Dermis microvascular lymphatic vessel endothelial cell (primary cell): ENCODE measurements at places on chromosomes 5 and 9.

DNA sequence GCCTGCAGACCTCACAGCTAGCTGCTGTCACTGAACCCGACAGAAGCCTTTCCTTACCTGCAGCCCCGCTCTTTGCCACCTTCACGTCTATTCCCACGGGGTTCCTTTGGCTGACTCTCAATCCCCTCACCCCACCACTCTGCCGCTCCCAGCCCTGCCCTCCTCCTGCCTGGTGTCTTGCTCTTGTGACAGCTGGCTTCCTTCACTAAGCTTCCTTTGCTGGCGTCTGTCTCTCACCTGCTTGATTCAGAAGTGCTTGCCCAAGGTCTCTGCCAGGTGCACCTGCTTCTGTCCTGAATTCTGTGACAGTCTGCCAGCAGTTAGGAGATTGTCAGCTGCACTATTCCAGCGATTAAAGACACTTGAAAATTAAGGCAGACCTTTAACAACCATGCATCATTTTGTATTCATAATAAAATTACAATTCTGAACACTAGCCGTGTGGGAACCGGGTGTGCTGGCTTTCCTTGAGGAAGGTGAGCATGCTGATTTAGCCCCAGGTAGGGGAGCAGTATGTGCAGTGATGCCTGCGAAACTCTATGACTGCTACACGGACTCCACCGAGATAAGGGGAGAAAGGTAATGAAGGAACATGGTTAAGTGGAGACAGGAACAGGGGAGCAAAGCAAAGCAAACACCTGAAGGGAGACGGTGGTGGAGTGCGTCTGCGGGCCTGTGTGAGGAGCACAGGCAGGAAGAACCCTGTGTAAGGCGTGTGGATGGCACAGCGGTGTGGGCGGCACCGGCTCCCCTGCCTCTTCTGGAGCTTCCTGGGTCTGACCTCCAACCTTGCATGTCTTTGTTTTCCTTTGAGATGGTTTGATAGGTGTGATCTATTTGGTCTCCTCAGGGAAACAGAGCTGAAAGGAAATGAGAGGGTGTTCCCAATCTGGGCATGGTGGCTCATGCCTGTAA lies 80.1 kb upstream of the CACNA1B start:
- no peak for DNase-seq

DNA sequence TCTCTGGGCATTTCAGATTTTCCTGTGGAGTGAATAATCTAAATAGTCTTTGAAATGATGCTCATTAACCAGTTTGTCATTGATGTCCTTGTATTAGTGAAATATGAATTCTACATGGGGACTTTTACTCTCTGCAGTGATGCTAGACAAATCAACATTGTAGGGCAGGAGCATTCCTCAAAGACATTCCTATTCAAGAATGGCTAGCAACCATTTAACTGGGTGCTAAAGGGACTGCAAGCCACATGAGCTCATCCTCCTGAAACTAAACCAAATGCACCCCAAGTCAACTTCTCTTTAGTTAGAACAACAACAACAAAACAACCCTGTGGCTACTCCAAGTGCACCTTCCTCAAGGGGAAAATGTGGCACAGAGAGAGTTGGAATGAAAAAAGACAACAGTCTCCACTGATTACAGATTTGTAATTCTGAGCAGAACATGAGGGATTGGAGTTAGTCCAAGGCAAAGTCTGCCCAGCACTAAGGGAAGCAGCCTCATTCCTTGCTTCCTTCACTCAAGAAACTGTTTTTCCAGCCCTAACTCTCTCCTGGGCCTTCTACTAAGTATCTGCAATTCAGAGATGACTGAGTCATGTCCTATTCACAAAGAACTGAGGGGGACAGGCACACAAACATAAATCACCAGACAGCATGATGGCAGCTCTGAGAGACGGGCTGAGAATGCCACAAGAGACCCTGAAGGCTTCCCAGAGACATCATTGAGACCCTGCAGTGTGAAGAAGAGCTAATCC lies 82.0 kb upstream of the WWC1 start:
- no peak for DNase-seq

- no peak for DNase-seq
Observed at GRCh38 chr9:5947912-5948311, 57.2 kb downstream of the MLANA start.

- no peak for DNase-seq
Observed at GRCh38 chr5:131848662-131849061, 51.8 kb upstream of the FNIP1 start.

DNA sequence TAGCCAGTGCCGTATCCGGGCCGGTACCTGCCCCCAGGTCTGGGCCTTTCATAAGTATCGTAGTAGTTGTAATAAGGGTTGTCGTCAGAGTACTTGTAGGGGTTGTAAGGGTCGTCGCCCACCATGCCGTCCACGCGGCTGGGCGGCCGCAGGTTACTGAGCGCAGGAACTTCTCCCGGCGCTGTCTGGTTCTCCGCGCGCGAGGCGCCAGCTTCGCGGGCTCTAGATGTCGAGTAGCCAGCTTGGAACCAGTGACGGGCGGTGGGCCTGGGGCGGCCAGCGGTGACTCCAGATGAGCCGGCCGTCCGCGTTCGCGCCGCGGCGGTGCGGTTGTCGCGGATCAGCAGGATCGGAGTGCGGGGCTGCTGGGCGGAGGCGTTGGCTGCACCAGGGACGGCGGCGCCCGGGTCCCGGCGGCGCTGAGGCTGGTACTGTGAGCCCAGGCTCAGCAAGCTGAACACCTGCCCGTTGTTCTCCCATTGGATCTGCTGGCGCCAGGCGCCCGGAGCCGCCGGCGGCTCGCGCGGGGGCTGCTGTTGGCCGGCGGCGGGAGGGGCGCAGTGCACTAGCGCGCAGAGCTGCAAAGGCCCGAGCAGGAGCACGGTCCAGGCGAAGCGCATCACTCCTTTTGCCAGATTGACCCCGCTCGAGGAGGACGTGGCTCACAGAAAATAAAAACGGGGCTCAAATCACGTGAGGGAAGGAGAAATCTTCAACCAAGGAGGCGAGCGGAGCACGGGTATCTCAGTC lies 518 bp downstream of the LOX start:
- peak; percentile 45 for DNase-seq

DNA sequence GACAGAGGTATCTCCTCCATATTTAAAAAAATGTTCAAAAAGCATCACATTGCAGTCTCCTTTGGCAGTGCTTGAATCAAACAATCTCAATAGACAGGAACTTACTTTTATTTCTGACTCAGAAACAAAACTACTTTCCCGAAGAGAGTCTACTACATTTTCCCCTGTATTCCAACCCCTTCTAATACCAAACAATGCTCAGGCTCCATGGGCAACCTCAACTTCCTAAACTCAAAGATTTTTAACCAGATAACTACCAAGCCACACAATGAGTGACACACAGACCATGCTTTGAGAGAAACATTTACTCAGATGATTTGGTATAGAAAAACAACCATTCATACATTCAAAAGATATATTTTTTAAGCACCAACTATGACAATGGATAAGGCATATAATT lies 70.5 kb downstream of the APBA1 start:
- DNase-seq = peak; percentile 87

DNA sequence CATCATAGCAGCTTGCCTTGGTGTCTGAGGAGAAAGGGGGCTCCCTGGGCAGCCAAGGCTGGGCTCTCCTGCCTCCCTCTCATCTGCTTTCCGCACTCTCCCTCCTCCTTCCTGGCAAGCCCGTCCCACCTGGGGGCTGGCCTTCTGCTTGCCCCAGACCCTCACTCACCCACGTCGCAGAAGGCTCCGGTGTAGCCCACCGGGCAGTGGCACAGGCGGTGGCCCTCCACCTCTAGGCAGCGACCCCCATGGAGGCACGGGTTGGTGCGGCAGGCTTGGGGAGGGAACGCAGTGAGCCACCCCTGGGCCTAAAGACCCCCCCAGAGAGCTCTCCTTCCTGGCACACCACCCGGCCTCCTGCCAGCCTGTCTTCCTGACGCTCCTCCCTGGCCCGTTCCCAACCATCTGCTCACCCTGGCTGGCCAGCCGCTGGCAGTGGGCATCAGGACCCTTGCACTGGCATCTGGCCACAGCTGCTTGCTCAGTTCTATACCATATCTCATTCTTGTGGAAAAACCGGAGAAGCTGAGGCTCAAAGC lies 4.2 kb upstream of the PFN3 start:
- DNase-seq = no peak

DNA sequence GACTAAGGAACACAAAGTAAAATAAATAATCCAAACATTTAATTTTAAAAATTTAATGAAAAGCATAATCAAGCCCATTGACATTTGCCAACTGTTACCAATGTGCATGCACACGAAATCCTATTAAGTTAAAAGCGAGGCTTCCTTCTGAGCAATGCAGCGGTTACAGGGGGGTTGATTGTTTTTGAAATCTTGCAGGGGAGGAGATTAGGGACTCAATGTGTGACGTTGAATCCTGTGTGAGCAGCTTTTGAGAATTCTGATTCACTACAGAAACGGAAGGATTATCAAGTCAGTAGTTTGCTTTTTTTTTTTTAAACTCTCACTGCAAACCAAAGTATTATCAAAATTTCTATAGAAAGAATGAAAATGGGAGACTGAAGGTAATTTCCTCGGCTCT lies 109.5 kb downstream of the PRKACG start:
- no peak for DNase-seq

DNA sequence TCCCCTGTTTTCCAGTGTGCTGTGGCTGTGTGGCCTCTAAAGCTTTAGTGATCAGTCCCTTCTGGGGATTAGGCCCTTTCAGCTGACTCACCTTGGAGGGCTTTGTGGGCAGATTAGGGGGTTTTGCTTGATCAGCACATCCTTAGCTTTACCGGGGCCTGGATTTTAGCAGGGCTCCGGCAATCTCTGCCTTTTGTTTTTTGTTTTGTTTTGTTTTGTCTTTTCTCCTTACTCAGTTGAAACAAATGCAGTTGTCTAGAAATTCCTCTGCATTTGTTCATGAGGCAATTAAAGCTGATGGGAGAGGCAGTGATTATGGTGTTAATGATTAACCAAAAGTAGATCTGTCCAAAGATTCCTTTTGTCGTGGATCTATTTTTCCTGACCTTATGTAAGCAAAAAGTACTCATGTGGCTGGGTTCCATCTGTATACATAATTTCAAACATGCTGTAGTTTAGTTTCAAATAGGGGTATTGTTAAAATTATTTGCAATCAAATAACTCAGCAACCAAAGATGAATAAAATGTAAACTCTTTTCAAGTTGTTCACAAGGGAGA lies 5.2 kb upstream of the TDRD7 start:
- no peak for DNase-seq

DNA sequence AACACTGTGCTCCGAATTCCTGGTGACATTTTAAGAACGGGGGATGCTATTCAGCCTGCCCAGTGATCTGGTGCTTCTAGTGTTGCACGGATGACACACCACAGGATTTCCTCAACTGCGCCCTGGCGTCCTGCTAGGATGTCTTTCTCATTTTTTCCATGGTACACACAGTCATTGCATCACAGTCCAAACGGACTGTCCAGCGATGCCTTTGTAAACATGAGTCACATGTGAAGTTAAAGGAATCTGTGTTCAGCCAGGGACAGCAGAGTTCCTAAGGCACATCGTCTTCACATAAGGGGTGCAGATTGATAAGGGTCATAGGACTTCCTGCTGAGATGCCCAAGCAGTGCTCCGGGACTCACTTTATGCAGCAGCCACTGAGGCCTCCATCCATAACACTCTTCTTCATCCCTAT lies 9.3 kb upstream of the PTPN3 start:
- DNase-seq = peak; percentile 98

- no peak for DNase-seq
Observed at GRCh38 chr5:34775886-34776285, 63.1 kb upstream of the TTC23L start.

DNA sequence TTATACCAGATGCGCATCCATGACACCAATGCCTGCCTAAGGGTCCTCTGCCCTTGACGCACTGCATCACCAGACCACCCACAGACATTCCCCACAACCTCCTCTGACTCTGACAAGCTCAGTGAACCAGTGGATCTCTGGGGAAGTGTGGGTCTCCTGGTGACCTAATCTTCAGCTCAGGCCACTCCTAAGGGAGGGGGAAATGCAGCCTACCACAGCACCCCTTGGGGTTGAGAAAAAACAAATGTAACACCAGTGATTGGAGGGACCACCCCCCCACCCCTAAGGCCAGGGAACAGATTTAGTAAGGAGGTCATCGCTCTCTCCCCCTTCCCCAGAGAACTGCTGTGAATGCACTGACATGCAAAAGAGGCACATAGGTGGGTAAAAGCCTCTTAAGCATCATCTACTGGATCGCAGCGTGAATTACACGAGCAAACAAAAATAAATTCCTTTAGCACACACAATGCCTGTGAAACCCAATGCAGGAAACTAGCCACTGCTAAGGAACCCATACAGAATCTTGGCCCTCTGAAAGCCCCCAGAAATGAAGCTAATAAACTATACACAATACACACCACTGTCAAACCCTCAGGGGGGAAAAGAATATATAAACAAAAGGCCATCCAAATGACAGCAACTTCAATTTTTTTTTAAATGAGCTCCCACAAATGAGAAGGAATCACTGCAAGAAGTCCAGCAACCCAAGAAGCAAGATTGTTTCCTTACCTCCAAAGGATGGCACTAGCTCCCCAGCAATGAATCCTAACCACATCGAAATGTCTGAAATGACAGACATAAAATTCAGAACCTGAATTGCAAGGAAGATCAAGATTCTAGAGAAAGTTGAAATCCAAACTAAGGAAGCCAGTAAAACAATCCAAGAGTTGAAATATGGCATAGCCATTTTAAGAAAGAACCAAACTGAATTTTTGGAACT lies 513.7 kb upstream of the PTGER4 start:
- DNase-seq = no peak

GRCh38 chr5:39201160-39201780 lies 18.1 kb downstream of the FYB1 start:
- no peak for DNase-seq

- DNase-seq = no peak
Observed at GRCh38 chr5:170971-171800, 20.1 kb upstream of the LRRC14B start.

DNA sequence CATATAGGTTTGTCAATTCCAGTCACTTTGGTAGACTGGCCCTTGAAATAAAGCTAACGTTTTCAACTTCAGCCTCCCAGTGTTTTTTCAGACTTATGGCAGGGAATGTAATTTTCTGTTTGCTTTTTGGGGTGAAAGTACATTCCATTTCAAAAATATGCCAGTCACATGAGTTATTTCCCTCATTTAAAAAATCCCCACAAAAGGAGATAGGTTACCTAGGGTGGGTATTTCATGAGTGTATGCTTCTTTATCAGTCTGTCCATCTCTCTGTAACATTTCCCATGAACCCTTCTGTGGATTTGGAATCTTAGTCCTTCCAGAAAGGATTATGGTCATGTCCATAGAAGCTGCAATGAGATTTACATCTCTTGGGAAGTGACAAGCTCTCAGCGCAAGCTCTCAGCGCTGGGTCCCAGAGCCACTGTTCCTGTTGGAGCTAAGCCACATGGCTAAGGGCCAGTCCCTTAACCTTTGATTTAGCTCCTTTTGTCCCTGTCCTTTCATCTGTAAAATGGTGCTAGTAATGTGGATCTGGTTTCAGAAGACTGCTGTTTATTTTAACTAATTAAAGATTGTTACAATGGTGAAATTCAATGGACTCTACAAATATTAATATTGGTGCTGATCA lies 294.9 kb downstream of the NR3C1 start:
- peak; percentile 35 for DNase-seq
